ENCODE measurements at places on chromosomes 2 and 18. TPM values are rescaled to one million over a fixed set of nuclear protein-coding genes. Genes with fewer than 3 reads are reported as not detected.

Gene RAB6C
- total RNA-seq, result 0.13 TPM

Gene DSC1
- total RNA-seq, result not detected

Gene C1QL2
- total RNA-seq, result not detected

Gene RTP5
- total RNA-seq, result not detected

Gene SMYD5
- 22.7 TPM for total RNA-seq

Gene GLI2
- 14.4 TPM for total RNA-seq

Gene TMEM185B
- 19.9 TPM for total RNA-seq

Gene SP140
- total RNA-seq, result 4.4 TPM

Gene ADRA2B
- total RNA-seq, result 3.2 TPM

Gene CTAGE1
- total RNA-seq, result not detected

DNA sequence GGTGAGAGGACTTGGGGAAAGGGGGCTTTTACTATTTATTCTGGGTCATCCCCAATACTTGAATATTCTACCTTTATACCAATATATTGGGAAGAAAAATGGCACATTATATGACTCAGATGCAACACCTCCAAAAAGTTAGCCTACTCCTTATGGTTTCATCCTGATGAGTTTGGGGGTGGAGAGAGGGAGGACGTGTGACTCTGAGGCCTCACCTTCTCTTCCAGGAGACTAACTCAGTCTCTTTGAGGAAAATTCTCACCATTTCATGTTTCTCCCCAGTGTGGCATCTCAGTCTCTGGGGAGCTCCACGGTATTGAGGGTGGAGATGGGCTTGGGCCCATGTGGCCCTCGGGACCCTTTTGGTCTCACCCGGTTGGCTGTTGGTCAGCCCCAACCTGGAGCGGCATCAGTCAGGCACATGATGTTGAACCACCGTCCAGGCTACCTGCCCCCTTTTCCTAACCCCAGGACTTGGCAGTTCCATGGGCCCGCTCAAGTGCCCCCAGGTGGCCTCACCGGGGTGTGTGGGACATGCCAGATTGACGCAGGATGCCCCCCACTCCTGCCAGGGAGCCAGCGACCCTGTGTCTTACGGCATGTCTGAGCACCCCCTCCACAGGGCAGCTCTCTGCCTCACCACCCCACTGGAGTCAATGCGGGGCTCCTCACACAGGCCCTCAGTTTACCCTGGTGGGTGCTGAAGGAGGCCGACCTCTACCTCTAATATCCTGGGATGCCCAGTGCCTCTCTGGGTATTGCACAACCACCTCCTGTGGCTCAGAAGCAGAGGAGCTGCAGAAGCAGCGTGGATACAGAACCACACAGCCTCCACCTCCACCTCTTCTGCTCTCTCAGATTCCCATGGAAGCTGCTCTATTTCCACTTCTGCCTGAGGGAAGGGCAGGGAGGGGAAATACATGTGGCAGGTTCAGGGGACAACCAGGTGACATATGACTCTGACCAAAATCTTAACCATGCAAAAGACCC, 297.4 kb downstream of the EIPR1 start:
- no peak for DNase-seq

GRCh38 chr2:120660771-120661459, 74.8 kb upstream of the GLI2 start:
- no peak for DNase-seq

DNA sequence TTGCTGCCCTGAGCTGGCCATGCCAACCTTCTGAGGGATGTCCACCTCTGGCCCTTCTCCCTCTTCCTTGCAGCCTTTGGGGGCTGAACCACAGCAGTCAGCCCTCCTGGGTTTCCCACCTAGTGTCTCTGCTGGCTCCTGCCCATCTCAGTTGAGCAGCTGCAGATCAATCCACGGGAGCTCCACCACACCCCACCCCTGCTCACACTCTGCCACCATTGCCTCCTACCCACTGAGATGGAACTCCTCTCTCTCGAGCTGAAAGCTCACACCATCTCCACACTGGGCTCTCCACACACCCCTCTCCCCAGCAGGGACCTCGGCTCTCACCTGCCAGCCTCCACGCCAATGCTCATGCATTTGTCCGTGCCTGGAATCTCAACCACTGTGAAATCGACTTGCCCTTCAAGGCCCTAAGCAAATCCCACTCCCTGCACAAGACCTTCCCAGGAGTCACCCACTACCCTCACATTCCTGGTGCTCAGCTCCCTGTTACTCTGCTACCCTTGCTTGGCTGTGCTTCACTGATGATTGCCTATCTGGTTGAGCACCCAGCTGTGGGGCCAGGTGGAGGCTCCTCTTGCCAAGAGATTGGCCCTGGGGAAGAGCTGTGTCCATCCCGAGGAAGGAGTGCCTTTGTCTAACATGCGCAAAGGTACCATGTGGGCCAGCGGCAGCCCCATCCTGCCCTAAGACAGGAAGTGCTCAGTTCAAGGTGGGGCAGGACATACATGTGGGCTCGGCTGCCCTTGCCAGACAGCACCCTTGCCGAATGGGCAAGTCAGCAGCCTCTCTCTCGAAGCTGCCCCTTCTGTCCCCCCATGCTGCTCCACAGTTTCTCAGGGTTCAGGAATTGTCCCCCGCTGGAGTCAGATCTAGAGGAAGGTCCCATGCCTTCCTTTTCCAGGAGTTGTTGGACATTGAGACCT, 208.7 kb downstream of the CYP26B1 start:
- peak; percentile 39 for DNase-seq

DNA sequence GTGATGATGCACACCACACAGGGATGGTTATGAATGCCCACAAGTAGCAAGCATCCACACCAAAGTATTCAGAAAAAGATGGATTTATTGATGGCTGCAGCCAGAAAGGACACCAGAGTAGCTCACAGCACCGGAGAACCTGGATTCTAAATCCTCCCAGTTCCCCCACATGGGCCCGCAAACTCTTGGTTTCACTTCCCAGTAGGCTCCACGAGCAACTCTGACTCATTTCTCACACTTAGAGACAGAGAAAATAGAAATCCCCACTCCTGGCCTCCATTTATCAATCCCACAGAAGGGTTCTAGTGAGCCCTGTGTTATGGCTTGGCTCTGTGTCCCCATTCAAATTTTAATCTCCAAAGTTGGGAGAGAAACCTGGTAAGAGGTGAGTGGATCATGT, 426.7 kb upstream of the MYT1L start:
- DNase-seq, result no peak

DNA sequence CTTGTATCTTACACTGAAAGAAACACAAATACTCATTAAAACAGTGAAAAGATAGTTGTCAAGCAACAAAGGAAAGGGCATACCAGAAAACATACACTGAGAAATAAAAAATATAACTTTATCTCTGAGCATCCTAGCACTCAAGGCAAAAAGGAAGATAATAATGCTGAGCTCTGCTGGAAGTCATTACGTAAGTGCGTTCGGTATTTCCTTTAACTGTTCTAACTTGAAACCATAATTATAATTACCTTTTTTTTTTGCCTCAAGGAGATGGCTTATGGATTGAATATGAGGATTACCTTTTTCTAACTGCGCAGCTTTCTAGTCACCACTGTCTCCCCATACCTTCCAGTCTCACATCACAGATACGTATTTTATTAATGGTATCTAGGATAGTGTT, 308.1 kb downstream of the GBX2 start:
- no peak for DNase-seq

DNA sequence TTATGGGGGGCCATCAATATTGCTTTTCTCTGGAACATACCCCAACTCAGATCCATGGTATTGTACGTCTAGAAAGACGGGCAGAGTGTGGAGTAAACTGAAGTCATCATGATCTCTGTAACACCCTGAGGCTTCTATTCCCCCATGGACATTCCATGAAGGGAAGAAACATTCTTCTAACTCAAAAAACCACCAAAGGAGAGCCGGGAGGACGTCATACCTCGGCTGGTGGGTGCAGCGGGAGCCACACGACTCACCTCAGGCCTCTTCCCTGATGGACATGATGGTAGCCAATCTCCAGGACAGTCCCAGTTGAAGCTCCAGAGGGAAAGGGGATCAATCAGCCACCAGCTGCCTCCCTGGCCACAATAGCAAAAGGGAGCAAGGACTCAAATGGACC, 127.3 kb downstream of the MREG start:
- no peak for DNase-seq

GRCh38 chr2:70916291-70916690, 19.4 kb upstream of the ATP6V1B1 start:
- no peak for DNase-seq

GRCh38 chr2:85872536-85873161, 16.1 kb downstream of the ST3GAL5 start:
- no peak for DNase-seq

DNA sequence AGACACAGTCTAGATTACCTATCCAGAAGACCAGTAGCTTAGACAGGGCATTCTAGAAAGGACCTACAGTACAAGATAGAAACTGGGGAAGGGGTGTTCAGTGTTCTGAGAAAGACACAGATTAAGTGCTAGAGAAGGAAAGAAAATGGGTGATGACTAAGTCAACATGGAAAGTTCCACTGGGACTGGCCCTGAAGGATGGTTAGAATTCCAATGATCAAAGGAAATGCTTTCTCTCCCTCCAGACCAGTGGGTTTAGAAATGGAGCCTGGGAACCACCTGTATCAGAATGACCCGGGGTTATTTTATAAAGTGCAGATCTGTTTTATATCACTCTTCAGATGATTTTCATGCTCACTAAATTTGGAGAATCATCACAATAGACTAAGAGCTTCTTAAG, 5.8 kb upstream of the COLEC12 start:
- DNase-seq, result no peak

- DNase-seq, result no peak
Measured at GRCh38 chr2:1550076-1550475, 136.8 kb downstream of the TPO start.

DNA sequence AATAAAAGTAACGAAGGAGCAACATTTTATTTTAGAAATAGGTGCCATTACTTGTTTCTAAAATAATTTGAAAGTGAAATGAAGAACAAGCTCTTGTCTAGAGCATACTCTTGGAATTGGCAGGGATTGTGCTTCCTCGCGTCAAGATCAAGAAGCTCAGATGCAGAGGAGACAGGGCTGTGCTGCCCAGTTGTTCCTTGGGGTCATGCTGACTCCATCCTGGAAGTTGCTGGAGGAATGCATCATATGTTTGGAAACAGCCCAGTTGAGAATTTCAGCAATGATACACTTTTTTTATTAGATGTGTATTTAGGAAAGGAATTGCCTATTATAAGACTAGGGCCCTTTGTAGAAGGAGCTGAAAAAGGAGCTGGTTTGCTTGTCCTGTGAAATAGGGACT, 17.2 kb downstream of the LTBP1 start:
- no peak for DNase-seq

- DNase-seq, result peak; percentile 53
Measured at GRCh38 chr2:226423498-226423960, 376.1 kb downstream of the IRS1 start.

DNA sequence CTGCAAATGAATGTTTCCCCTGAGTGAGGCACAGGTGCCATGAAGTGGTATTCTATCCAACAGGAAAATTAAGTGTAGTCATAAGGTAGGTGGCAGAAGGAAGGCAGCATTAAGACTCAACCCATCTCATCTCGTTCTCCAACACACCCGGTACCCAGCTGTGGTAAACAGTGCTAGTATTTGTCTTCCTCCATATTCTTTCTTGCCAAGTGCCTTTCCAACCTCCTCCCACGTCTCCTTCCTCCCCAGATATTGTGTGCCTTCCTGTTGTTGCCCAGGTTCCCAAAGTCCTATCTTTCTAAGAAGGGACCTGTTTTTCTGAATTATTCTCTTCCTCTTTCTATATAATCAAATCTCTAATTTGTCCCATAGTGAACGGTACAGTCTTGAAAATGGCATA, 83.5 kb downstream of the CRIM1 start:
- no peak for DNase-seq

GRCh38 chr2:9141091-9141667, 65.4 kb upstream of the ASAP2 start:
- DNase-seq, result no peak

DNA sequence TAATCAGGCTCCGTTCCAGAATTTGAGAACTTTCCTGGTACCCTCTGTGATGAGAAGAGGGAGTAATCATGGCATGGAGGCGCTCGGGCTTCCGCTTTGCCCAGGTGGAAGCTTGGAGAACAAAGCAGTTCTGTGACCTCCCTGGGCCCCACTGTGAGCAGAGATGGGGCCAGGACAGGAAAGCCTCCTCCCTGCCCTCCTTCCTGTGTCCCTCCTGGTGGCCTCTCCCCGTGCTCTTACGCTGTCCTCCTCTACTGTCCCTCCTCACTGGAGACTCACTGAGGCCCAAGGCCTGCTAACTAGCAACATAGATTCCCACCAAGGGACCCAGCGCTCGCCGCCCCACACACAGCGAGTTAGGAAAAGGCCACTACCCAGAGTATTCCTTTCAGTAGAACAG, 119.8 kb downstream of the MAPK4 start:
- no peak for DNase-seq

DNA sequence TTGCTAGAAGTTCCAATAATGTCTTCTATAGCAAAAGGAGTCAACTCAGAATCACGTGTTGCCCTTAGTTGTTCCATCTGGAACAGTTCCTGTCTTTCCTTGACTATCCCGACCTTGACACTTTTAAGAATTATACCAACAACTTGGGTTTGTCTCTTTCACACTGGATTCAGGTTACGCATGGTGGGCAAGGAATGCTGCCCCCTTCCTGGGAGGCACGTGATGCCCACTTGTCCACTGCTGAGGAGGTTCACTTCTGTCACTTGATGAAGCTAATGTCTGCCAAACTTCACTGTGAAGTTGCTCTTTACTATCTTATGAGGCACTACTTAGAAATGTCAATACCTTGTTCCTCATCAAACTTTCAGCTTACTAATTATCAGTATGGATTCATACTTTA, 5.3 kb downstream of the COX5B start:
- DNase-seq, result no peak

DNA sequence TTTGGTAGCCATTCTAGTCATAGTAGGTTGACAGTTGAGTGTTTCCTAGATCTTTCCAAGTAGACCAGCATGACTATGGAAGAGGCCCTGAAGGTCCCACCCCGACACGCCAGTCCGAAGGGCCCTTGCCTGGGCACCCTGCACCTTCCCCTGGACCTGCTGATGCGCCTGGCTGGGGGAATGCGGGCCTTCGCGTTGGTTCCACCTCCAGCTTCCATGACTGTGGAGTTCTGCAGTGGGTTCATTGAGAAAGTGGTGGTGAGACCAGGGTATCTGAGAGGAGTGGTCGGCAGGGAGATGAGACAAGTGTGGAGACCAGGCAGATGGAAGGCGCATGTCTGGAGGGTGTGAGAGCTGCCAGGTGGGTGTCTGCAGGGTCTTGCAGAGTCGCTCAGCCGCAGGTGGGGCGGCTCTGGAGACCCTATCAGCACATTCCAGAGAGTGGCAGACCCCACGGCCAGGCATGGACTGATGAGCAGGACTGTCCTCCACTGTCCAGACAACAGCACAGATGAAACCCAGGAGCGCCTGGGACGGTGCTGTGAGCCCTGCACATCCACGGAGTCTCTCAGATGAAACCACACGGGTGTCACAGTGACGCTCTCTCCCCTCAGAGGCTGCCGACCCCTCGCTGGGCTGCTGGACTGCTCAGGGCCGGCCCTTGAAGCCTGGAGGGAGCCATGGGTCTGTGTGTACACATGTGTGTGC, 182.5 kb upstream of the HDAC4 start:
- DNase-seq, result no peak

GRCh38 chr2:23135481-23136100, 249.4 kb upstream of the KLHL29 start:
- DNase-seq, result no peak

GRCh38 chr2:86142436-86143257, 36.6 kb downstream of the PTCD3 start:
- no peak for DNase-seq

- DNase-seq, result no peak
Measured at GRCh38 chr2:28343184-28343942, 49.3 kb upstream of the FOSL2 start.

Measured in sciatic nerve (tissue), 2 donors.